ENCODE measurements at places on chromosomes 1 and 21.

DNA sequence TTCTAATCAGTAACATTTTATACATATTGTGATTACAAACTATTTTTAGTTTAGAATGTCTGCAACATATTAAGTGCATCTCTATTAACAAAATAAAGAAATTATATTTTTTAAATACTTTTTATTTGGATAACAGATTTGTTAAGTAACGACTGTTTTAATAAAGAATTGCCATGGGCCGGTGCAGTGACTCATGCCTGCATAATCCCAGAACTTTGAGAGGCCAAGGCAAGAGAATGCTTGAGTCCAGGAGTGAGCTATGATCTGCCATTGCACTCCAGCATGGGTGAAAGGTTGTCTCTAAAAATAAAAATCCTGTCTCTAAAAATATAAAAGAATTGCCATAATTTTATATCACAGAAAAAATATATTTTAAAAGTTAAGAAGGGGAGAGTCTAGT is 4.1 kb downstream of the LRRIQ3 start:
- no peak for DNase-seq

DNA sequence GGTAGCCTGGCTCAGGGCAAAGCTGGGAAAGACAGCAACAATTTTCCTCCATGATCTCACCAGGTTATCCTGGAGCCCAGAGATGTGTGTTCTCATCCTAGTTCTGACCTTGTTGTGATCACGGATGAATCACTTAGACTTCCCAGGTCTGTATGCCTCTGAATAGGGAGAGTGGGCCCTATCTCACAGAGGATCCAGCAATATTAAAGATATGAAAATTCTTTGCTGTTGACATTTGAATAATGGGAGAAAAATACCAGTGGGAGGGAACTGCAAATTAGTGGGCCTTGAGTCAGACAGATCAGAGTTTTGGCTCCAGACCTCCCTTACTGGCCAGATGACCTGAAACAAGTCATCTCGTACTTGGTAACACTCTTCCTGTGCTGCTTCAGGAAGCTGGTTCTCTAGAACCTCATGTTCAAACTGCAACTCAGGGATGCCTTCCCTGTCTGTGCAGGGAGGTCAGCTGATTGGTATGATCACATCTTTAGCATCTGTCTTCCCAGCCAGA is 32.8 kb upstream of the RNF19B start:
- DNase-seq, result no peak

DNA sequence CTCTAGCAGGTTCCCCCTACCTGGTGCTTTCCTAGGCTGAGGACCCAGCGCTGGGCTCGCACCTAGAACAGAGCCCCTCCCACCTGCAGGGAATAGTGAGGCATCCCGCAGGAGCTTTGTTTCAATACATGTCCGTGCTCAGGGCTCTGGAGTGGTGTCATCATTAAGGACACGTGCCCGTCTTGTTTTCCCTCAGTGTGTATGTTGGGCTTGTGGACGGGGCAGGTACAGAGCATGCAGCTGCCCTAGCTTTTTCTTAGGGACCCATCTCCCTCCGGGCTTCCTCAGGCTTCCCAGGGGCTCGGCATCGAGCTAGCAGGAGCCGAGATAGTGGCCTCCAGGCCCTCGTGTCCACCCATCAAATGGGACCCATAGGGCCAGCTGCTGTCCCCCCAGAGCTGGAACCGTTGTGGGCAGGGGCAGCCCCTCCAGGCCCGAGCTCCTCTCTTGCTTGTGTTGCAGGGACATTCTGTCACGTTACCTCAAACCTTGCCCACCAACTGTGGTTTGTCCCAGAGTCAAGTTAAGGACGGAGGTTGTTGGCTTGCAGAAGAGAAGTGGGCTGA is 3.9 kb downstream of the TMEM201 start:
- no peak for DNase-seq

DNA sequence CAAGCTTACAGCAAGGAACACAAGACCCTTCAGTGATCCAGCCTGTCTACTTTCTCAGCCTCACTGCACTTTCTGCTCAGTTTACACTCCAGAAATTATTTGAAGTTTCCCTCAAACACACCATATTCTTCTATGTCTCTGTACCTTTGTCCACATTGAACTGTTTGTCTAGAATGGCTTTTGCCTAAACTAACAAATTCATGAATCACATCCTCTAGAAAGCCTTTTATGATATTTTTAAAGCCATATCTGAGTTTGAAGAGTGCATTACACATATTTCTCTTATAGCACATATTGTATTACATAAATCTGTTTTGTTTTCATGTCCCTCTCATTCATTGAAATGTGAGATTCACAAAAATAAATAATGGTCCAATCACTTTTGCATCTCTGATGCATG is 446.0 kb upstream of the ZRANB2 start:
- DNase-seq, result no peak

- DNase-seq, result no peak
Measured at GRCh38 chr1:196501760-196502428, 106.3 kb downstream of the KCNT2 start.

DNA sequence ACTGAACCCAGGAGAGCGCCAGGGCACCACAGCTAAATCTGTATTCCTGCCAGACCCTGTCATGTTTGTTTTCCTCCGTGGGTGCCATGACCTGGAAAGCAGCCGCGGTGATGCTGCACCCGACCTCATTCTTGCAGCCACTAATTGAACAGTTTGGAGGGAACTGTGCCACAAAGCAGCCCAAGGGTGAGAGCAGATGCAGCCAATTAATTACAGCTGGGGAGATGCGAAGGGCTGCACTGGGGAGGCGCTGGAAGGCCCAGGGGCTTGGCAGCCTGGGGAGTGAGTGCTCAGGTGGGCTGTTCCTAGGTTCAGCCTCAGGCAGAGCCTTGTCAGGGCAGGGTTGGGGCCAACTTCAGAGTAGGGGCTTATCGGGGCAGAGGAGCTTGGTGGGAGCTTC is 158.4 kb upstream of the CD34 start:
- no peak for DNase-seq

DNA sequence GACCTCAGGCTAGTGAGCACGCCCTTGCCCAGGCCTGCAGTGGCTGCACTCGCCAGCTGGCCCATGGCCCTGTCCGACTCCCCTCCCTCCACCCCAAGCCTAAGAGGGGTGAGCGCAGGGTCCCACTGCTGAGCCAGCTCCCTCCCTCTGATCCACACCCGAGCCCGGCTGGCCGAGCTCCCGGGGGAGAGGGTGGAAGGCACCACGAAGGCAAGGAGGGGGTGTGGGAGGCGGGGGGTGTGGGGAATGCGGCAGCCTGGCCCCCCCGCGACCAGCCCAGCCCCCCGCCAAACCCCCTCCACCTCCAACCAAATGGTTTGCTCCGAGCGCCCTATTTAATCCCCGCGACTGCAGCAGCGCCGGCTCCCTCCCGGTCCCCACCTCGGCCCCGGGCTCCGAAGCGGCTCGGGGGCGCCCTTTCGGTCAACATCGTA is at the start of gene CADM3:
TSS of gene CADM3 (plus strand) at position 362 of the 434 bp plus-strand sequence. CDS start 151 bp downstream, outside the sequence.
- no peak for DNase-seq

DNA sequence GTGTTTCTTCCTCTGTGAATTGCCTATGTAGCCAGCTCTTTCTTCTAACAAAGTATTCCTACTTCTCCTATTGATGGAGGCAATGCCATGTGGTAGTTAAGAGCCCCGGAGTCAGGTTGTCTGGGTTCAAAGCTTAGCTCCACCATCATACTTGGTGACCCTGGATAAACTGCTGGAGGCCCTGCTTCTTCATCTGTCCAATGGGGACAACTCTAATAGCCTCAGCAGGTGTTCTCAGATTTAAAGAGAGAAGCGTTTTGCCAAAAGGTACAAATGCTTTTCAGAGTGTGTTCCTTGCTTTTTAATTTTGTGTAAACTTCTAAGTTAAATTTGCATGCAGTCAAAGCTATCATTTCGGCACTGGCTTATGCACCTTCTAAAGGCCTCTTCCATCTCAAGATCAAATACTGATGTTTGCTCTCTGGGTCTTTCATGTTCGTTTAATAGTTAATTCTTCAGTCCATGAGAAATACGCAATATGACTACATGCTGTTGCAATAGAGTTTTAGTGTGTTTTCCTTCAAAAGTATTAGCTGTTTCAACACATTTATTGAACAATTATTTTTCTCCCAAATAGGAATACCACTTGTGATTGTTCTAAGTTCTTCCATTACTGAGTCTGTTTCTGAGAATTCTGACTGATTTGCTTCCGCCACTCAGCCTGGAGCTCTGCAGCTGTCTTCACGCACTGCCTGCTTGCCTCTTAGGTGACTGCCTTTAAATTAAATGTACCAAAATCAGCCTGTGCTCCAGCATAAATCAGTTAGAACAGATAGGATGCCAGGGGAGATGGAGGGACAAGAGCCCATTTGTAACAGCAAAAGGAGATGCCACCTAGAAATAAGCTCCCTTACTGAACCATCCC is 75.6 kb downstream of the CAPZB start:
- no peak for DNase-seq

DNA sequence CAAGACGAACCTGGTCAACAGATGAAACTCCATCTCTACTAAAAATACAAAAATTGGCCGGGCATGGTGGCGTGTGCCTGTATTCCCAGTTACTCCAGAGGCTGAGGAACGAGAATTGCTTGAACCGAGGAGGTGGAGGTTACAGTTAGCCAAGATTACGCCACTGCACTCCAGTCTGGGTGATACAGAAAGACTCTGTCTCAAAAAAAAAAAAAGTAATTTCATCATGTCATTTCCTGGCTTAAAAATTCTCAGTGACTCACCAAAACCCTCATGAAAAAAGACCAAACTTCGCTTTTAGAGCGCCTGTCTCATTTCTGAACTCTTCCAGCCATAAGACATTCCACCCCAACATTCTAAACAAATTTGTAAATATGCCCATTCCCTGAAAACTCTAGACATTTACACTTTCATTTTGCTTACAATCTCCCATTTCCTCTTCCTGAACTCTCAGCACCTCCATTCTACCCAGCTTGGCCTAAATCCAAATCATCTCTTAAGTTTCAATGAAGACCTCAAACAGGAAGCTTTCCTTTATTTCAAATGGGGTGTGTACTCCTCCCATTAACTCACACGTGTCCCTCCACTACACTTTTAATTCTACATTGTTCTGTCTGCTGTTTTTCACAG is 50.5 kb upstream of the PRRC2C start:
- DNase-seq, result no peak

DNA sequence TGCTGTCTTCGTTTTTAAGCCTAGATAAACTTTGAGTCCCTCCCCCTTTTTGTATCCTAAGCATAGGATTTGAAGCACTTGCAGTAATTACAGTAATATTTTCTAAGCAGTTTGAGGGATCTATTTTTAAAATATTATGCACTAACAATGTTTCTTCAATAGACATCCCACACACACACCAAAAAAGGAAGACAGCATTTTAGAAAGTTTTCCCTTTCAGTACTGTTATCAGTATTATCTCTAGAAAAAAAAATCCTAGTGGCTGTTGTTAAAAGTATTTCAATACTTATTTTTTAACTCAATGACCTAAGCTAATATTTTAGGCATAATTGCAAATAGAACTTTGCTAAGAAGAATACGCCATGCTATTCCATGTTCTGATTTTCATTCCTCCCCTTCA is 15.1 kb downstream of the MCOLN3 start:
- DNase-seq, result no peak

- DNase-seq, result no peak
Measured at GRCh38 chr1:53264048-53264447, 25.7 kb upstream of the MAGOH start.

- DNase-seq, result no peak
Measured at GRCh38 chr1:210291786-210292230, 36.9 kb upstream of the HHAT start.

GRCh38 chr1:17438318-17439249 is 893 bp downstream of the RCC2 start:
- DNase-seq, result peak; percentile 62

DNA sequence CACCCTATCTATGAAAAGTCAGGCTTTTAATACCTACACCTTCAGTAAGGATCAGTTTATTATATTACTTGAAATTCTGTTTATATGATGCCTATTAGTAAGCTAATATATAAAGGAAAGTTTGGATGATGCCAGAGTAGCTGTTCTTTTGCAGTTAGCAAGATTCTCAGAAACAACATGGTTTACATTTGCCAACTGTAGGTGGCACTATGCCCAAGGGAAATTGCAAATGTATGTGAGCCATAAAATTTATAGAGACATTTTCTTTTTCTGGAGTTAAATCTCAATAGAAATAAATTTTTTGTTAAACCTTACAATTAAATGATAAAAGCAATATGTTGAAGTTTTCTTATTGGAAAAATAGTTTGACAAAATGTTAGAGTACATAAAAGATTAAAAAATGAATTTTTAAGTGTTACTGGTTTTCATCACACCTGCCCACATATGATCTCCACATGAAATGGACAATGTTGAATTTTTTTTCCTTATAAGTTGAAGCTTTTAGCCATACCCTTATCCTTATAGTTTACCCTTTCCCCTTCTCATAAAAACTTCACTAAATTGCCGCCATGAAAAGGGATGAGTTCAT is 32.1 kb upstream of the EPHX4 start:
- peak; percentile 10 for DNase-seq

DNA sequence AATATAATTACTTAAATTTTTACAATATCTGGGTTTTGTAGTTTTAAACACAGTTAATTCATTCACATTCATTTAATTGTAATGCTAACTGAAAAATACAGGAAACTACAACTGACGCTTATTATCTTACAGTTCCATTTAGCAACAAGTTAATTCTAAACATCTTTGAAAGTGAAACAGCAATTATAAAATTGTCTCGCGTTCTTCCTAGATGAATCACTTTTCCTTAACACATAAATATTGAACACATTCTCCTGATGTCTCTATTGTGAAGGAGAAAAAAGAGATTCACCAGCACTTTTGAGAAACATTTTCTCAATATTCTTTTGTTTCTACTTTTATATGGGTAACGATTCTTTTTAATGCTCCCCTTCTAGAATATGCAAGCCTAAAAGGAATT is 6.4 kb downstream of the PTGFR start:
- no peak for DNase-seq

- DNase-seq, result no peak
Measured at GRCh38 chr1:58465825-58466629, 80.5 kb downstream of the OMA1 start.

DNA sequence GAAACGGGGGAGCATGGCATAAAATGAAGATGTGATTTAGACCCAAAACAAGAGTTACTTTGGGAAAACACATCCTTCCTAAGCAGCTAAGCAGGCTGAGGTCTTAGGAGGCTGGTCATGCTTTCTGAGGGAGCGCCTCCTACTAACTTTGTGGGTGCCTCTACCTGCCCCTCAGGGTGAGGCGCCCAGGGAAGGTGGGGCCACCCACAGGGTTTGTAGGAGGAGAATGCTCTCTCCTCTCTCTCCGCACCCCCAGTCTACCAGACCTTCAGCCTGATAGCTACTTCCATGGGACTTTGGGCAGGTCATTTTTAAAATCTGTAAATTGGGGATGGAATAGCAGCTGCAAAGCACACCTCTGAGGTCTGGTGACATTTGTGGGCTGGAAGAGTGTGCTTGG is 23.8 kb downstream of the SLC27A3 start:
- DNase-seq, result no peak

GRCh38 chr1:70948396-70949017 is 99.1 kb downstream of the PTGER3 start:
- no peak for DNase-seq

GRCh38 chr1:72777918-72778317 is 495.6 kb upstream of the NEGR1 start:
- no peak for DNase-seq

DNA sequence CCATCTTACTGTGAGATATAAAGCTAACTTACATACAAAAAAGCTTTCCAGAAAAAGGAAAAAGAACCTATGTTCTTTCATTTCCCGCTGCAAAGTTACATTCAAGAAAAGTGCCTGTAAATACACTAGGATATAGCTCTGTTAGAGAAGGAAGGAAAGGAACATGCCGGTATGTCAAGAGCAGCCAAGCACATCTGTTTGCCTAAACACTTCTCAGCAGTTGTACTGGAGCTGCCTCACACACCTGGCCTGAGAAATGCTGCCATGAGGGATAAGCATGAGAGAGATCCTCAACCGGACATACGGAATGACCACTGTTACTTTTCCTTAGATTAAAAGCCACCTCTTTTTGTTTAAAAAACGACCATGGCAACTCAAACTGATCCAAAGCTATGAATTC is 189.7 kb downstream of the RERE start:
- no peak for DNase-seq

Data from activated CD4-positive, alpha-beta T cell treated with anti-CD3 and anti-CD28 coated beads for 24 hours (primary cell).